ENCODE measurements at places on chromosomes 12 and 14. TPM values are rescaled to one million over a fixed set of nuclear protein-coding genes. Genes with fewer than 3 reads are reported as not detected.
A peak's percentile ranks its signal among the peaks of the same experiment; 100 is the strongest.

DRAM1 gene
- polyA plus RNA-seq = 19.0 TPM

TEX22 gene
- 1.5 TPM for polyA plus RNA-seq

CCDC196 gene
- not detected for polyA plus RNA-seq

NEUROD4 gene
- polyA plus RNA-seq = not detected

KLRD1 gene
- polyA plus RNA-seq = 0.37 TPM

GPR135 gene
- polyA plus RNA-seq = 0.77 TPM

ARF6 gene
- polyA plus RNA-seq = 38.9 TPM

RGS6 gene
- polyA plus RNA-seq = 1.4 TPM

HOXC10 gene
- 49.7 TPM for polyA plus RNA-seq

RNF212B gene
- polyA plus RNA-seq = 2.8 TPM

C12orf60 gene
- 4.5 TPM for polyA plus RNA-seq

ERP27 gene
- 35.3 TPM for polyA plus RNA-seq

CCDC175 gene
- not detected for polyA plus RNA-seq

GDF3 gene
- 1.6 TPM for polyA plus RNA-seq

ALDH2 gene
- polyA plus RNA-seq = 318 TPM

DNA sequence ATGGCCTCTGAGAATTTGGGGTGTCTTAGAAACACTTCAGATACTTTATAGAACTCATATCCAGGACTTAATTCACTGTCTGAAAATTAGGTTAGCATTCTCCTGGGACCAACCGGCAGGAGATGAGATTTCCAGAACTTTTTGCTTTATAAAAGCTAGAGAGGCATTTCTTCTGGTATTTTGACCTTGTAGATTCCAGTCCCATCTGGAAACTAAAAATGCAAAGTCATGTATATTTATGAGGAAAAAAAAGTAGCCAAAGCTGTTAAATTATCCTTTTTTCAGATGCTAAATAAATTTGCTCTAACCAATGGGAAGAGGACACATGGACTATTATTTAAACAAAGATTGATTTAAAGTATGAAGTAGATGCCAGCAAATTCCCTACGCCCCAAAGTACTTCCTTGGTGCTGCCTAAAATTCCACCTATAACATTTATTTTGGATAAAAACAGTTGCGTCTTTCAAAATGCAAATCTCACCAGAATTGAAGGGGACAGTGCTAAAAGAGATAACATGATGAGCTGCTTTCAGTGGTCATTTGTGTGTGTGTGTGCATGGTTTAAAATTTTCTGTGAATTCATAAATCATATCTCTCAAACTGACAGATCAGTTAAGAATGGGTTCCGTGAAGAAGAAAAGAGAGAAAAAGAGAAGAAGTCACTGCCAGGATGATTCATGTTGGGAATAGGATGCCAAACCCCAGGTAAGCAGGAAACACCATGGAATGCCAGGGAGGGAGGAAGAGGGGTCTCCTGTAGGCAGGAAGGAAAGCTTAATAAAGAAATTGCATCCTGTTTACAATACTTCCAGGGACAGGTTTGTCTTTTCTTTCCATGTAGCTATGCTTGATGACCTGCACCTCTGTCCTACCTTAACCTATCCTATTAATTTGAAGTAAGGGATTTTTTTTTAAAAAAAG, 97.7 kb upstream of the RGS6 start:
- DNase-seq = no peak

DNA sequence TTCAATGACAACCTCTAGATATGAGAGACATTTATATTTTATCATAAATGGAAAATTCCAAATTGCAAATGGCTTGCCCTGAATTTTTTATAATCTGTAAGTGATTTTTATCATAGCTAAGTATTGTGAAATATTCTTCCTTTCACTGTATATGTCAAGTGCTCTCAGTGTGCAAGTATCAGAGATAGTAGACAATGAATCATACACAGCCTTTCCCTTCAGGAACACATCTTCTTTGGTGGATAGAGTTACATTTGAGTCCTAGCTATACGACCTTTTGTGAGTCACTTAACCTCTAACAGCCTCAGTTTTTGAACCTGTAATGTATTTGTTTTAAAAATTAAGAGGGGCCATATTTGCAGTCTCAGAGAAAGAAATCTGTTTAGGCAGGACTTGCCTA, 350.7 kb upstream of the SEL1L start:
- no peak for DNase-seq

- DNase-seq = no peak
Measured at GRCh38 chr12:112408621-112409020, 784 bp downstream of the RPL6 start.

DNA sequence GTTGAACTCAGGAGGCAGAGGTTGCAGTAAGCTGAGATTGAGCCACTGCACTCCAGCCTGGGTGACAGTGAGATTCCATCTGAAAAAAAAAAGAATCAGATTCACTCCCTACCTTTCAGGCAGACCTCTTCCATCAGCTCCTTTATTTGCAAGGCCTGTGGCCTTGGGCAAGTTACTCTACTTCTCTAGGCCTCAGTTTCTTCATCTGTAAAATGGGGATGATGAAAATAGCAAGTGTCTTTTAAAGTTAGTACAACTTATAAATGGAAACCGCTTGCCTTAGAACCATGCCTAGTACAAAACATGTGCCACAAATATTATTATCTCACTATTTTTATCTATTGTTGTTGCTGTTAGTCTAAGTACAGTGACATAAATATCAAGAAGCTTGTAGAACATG, 84.3 kb downstream of the STAB2 start:
- DNase-seq = no peak

DNA sequence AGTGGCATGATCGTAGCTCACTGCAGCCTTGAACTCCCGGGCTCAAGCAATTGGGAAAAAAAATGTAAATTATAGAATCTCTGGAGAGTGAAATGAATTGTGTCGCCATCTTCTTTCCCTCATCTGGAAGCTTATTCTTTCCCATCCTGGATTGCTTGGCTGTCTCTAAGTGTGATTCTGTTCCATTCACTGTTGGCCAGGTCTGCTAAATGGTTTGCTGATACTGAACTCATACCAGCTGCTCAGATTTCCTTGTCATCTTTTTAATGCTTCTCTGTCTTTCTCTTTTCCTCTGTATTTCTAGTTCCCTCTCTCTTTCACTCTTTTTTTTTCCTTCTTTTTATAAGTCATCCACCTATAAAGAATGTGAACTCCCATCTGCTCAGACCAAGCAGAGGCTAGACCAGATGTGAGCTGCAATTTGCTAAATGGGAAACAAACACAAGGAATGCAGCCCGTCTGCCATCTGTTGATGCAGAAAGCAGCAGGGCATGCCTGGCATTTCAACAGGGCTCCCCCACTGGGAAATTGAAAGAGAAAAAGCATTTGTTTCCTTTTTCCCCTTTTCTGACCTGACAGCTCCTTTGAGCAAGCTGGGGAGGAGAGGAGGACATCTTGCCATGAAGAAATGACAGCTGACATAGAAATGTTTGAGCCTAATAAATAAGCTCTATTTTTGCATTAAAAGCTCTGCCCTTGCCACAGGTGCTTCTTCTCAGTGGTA, 1823.6 kb upstream of the FLRT2 start:
- no peak for DNase-seq

GRCh38 chr12:83843541-83843940, 1069.1 kb downstream of the SLC6A15 start:
- DNase-seq = peak; percentile 31

DNA sequence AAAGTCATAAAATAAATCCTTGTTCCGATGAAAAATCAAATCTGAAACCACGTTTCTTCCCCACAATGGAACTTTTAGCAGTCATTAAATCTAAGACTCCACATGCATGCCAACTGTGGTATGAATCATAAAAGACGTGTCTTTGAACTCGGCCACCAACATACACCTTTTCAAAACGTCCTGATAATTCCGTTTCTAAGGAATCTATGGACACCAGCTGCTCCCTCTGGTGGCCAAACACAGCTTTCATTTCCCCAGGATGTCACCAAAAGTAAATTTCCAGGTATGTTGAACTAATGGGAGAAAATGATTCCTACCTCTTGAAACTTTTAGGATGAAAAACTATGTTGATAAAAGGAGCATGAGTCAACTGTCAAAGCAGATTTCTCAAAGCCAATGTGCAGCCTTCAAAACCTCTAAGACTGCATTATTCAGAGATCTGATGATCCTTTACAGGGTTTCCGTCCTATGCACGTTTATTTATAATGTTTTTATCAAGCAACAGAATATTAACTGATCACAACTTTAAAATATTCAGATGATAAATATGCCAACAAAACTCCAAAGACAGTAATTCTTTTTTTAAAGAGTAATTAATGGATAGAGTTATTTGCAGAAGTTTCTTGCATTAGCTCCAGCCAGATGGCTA, 96.2 kb downstream of the CIT start:
- DNase-seq = no peak

- DNase-seq = no peak
Measured at GRCh38 chr12:69332815-69333358, 15.3 kb upstream of the LYZ start.

- no peak for DNase-seq
Measured at GRCh38 chr14:81263777-81264410, 43.1 kb upstream of the GTF2A1 start.

DNA sequence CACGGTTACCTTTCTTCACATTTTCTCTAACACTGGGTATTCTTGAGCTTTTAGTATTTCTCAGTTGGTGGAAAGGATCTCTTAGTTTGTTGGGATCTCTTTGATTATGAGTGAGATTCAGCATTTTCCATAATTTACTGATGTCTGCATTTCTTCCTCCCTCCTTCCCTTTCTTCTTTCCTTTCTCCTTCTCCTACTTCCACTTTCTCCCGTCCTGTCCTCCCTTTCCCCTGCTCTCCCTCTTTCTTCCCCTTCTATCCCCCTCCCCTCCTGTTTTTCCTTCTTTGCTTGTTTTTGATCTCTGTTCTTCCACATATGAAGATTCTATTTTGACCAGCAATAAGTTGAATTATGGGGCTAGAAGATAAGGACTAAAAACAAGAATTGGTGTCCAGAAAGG, 66.9 kb downstream of the FUT8 start:
- no peak for DNase-seq

DNA sequence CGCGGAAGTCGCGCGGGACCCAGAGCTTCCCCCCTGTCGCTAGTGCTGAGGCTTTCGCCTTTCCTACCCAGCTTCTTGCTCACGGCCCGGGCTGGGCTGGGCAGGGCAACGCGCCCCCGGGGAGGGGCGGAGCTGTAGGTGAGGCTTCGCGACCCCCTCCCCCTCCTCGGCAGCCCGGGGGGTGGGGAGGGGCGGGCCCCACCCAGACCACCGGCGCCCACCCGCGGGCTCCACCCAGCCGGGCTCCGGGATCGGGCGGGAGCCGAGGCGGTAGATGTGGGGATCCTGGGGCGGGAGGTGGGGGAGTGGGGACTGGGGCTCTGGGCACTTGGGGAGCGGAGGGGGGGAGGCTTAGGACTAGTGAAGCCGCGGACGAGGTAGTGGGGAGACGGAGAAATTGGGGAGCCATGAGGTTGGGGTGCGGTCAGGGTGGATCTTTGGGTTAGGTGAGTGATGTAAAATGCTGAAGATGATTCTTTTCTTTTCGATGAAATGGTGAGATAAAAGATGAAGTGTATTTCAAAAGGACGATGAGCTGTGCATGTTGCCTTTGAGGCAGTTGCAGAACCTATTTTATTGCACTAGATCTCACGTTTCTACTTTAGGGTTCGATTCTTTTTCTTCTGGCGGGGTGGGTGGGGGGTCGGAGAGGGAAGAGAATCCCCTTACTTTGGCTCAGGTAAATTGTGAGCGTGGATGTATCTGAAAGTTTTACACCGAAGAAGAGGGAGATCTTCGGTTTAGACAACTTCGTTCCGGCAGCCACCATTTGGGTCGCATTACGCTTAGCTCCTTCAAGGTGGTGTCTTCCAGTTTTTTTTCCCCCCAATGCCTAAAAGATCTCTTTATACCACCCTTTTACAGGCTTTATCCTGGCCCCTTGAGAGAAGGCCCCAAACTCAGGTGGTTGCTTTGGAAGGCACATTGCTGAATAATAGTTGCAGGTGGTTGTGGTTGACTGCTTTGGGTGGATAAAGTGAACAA, 619 bp downstream of the ERC1 start:
- no peak for DNase-seq

- DNase-seq = no peak
Measured at GRCh38 chr14:103713304-103714062, 1.8 kb downstream of the XRCC3 start.

- no peak for DNase-seq
Measured at GRCh38 chr12:27052176-27052575, 29.8 kb downstream of the MED21 start.

GRCh38 chr14:96739200-96739910, 57.8 kb upstream of the VRK1 start:
- peak; percentile 33 for DNase-seq

DNA sequence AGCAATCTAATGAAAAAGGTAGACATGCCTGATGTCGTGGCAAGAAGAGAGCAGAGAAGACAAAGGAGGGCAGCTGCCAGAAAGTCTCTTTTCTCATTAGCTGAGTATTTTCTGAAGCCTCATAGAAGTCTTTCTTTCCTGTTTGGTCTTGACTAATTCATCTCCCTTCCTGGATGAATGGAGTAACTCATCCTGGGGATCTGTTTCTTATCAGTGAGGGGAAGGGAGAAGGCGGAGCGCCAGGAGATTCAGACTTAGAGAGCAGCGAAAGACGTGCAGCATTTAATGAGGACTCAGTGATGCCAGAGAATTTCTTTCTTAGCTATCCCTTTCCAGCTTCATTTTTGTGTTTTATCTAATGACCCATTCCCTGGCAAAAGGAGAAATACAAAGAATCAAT, 89.4 kb downstream of the SLC15A4 start:
- DNase-seq = no peak

DNA sequence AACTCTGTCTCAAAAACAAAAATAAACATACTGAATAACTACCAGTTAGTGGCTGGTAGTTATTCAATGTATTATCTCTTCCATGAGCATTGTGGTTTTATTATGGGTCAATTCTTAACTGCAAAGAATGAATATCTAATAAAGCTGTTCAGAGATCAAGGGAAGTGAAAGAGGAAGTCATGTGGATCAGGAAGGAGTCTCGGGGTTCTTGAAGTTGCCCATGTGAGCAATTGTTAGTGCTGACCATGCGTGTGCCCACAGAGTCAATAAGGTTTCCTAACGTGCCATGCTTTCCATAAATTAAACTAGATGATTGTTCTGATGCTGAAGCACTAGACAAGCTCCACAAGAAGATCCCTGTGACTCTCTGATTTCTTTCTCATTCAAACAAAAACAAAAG, 136.5 kb upstream of the CPSF6 start:
- no peak for DNase-seq

DNA sequence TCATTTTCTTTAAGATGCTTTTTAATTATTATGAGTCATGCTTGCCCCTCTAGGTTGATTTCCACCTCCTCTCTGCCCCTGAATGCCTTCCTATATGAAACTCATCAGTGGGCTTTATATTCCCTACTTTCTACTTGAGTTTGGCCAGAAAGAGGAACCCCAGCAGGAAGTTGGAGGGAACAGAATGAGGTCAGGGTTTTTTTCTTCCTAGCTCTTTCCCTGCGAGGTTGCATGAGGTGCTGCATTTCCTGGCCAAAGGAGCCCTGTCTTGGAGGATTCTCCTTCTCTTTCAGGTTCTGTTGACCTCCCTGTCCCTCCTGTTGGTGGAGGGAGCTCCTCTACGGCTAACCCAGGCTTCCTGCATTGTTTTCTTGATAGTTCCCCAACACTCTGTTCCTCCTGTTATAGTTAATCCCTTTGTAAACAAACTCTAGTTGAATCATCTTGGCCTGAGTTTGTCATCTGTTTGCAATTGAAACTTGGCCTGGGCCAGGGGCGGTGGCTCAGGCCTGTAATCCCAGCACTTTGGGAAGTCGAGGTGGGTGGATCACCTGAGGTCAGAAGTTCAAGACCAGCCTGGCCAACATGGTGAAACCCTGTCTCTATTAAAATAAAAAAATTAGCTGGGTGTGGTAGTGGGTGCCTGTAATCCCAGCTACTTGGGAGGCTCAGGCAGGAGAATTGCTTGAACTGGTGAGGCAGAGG, 15.3 kb upstream of the SPIC start:
- no peak for DNase-seq
